Renal cortex interstitium (tissue), 15 donors: ENCODE measurements at places on chromosomes 3 and 15. TPM values are rescaled to one million over a fixed set of nuclear protein-coding genes. Genes with fewer than 3 reads are reported as not detected.

DNA sequence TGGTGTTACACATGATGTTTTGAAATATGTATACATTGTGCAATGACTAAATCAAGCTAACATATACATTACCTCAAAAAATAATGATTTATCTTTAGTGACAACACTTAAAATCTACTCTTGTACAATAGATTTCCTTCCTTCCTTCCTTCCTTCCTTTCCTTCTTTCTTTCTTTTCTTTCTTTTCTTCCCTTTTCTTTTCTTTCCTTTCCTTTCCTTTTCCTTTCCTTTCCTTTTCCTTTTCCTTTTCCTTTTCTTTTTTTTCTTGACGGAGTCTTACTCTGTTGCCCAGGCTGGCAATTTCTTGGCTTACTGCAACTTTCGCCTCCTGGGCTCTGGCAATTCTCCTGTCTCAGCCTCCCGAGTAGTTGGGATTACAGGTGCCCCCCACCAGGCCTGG is 170.5 kb downstream of the NLGN1 start:
- DNase-seq: no peak

- DNase-seq: no peak
Observed at GRCh38 chr3:72044231-72044855, 259.4 kb upstream of the PROK2 start.

DNA sequence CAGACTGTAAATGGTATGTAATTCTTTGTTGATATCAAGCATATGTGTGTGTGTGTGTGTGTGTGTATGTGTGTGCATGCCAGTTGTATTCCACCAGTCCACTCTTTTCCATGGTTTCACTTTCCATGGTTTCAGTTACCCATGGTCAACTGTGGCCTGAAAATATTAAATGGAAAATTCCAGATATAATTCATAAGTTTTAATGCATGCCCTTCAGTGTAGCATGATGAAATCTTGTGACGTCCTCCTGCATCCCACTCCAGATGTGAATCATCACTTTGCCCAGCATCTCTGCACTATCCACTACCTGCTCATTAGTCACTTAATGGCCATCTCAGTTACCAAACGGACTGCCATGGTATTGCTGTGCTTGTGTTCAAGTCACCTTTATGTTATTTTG is 215.9 kb downstream of the GBE1 start:
- no peak for DNase-seq

DNA sequence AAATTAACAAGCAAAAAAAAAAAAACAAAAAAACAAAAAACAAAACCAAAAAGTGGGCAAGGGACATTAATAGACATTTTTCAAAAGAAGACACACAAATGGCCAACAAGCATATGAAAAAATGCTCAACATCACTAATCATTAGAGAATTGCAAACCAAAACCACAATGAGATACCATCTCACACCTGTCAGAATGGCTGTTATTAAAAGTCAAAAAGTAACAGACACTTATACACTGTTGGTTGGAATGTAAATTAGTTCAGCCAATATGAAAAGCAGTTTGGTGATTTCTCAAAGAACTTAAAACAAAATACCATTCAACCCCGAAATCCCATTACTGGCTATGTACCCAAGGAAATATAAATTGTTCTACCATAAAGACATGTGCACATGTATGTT is 222.4 kb upstream of the CD96 start:
- no peak for DNase-seq

GRCh38 chr15:90489944-90490343 is 39.8 kb upstream of the CRTC3 start:
- DNase-seq: no peak

DNA sequence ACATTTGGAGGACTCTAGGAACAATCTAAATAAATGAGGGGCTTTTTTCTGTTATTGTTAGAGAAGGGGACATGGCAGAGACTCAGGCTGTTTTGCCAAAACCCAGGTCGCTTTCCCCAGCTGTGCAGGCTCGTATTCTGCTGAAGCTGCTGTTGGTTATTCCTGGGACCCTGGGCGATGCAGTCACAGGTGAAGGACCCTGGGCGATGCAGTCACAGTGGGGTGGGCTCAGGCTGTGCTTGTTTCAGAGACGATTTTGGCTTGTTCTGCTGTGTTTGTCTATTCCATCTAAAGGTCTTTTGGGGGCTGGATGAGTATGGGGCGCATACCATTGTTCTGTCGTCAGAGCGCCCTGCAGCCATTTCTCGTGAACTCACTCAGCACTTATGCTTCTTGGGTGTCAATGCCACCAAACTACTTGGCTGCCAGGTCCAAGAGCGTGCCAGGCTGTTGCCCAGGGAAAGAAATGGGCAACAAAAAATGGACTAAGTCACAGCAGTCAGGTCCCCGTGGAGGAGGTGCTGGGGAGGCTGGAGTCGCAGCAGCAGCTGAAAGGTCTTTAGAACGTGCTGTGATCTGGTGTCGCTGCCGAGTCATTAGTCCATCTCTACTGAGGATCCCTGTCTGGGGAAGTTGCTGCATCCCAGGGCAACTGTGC is 151.4 kb downstream of the CHDH start:
- DNase-seq: no peak

DNA sequence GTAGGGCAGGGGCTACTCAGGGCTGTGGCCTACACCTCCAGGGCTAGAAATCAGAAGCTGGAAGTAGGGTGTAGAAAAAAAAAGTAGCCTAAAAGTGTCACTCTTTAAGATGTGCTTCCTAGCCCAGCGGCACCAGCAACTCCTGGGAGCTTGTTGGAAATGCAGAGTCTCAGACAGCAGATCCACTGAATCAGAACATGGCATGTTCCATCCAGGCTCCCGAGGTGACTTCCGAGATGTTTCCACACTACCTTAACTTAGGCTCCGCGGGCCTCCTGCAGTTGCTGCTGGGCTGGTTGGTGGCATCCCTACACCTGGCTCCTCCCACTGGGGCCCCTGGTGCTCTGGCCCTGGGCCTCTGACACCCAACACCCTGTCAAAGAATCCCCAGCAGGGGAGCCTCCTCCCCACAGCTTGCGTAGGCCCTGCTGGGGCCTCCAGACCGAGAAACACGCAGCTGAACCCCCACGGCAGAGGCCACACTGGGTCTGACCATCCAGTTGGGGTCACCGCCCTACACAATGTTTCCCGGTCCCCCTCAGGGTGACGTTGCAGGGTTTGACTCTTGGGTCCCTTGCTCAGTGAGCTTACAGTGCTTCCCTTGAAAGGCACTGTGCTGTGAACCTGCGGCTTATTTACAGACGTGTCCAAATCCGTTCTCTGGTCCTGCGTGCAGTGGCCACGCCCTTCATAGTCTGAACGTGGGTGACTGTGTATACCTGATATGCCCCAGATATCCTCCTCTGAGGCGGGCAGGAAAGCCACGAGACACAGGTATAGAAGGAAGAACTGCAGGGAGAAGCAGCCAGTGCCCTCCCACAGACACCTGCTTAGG is 46.5 kb downstream of the FAM174B start:
- no peak for DNase-seq

GRCh38 chr3:124172283-124172682 is 180.4 kb upstream of the ROPN1 start:
- no peak for DNase-seq

DNA sequence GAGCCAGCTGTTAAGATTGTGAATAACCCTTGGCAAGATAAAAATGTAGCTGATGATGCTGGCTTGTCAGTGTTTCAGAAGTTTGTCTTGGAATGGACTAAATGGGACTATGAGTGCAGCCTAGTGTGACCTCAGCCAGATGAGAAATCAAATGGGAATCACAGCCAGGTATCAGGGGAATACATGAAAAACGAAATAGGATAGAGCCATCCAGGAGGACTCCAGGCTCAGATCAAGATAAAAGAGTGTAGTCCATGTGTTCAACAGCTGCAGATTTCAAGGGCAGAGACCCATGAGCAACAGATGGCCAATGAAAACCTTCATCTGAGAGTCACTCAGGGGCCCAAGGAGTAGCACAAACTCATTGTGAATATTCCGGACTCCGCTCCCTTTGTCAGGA is 1080.9 kb upstream of the CADM2 start:
- DNase-seq: no peak

DNA sequence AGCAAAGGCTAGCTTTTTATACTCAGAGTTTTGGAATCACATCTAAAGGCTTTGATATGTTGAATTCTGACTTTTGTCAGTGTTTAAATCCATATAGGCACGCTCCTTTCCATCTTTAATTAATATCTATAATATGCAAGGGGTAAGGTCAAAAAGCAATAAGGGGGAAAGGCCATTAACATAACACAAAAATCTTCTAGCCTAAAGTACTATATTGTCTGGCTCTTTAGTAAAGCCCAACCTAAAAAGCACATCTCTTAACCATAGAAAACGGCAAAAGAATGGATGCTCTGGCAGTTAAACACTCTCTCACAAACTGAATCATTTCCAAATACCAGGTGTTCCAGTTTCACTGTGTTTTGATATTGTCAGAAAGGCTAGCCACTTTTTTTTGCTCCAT is 76.4 kb downstream of the EFL1 start:
- no peak for DNase-seq

- no peak for DNase-seq
Observed at GRCh38 chr15:75030023-75030413, 6.6 kb downstream of the PPCDC start.

- DNase-seq: no peak
Observed at GRCh38 chr15:99283717-99284116, 32.4 kb downstream of the LRRC28 start.

DNA sequence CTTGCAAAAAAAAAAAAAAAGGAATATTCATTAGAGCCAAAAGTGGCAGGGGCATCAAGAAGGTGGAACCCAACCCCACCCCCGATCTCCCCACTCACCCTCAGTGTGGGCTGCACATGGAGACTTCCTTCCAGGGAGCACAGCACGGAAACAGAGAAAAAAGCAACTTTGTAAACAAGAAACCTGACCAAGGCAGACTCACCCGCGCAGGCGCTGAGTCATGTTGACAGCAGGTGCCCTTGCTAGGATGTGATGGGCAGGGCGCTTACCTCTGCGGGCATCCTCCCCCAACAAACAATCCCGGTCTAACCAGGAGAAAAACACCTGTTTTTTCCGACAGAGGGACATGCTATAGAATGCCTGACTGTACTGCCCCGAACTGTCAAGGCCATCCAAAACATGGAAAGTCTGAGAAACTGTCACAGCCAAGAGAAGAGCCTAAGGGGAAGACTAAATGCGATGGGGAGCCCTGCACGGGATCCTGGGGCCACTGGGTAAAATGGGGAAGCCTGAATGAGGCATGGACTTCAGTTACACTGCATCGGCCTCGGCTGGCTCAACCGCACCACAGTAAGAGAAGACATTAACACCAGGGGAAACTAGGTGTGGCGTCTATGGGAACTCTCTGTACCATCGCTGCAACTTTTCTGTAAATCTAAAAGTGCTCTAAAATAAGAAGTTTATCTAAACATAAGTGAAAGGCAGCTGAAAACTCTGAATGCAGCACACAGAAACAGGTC is 66.7 kb upstream of the GATA2 start:
- no peak for DNase-seq

DNA sequence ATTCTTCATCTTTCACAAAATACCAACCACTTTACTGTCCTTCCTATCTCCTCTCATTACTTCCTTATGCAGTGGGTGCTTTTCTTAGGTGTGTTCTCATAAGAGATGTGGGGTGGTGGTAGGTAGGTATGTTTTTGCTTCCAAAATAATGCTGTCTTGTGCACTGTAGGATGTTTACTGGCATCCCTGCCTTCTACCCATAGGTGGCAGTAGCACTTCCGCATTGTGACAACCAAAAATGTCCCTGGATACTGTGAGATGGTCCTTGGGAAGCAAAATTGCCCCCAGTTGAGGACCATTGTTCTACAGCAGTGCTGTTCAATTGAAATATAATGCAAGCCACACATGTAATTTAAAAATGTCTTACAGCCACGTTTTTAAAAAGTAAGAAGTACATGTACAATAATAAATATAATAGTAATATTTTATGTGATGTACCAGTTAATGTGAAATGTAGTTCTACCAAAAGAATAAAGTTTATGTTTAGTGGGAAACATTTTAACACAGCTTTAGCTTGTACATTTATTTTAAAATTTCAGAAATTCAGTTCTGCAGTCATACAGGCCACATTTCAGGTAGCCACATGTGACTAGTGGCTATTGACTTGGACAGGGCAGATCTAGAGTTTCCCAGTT is 75.2 kb downstream of the NEO1 start:
- DNase-seq: no peak

GRCh38 chr3:169907476-169907875 is 3.9 kb upstream of the SAMD7 start:
- no peak for DNase-seq

GRCh38 chr15:87610366-87610765 is 646.2 kb downstream of the NTRK3 start:
- no peak for DNase-seq

DNA sequence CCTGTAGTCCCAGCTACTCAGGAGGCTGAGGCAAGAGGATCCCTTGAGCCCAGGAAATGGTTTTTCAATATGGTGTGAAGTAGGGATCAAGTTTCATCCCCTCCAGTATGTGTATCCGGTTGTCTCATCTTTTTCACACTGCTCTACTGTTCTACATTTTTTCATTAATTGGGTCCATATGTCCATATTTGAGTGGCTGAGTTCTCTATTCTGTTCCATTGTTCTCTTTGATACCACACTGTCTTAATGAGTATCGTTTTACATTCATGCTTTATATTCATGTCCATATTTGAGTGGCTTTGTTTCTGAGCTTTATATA is 81.6 kb upstream of the LRRFIP2 start:
- no peak for DNase-seq

GRCh38 chr15:25175789-25176615 is 221.2 kb downstream of the SNRPN start:
- DNase-seq: no peak

DNA sequence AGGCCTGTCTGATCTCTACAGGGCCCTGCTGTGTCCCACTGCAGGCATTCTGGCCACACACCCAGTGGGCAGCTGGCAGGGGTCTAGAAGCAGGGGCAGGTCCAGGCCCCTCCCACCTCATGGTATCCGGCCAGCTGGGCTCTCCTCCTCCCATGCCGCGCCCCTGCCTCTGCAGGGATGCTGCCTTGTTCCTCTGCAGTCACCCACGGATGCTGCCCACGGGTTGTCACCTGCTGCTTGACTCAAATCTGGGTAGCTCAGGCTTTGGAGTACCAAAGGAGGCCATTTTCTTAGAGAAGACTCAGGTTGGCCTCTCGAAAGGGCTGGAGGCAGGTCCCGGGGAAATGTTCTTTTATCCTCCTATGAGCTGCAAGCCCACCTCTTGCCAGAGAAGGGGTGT is 25.0 kb downstream of the EFCAB12 start:
- no peak for DNase-seq

- DNase-seq: no peak
Observed at GRCh38 chr3:113261626-113262303, 50.4 kb downstream of the BOC start.

LIPH gene
- 2.0 TPM for polyA plus RNA-seq

WNT7A gene
- 0.07 TPM for polyA plus RNA-seq

WDR93 gene
- 4.1 TPM for polyA plus RNA-seq

CCDC13 gene
- 1.8 TPM for polyA plus RNA-seq

PDCD7 gene
- polyA plus RNA-seq: 28.5 TPM

NAA50 gene
- 132 TPM for polyA plus RNA-seq

MUSTN1 gene
- polyA plus RNA-seq: 1.8 TPM

TTBK2 gene
- 10.8 TPM for polyA plus RNA-seq

CLPX gene
- polyA plus RNA-seq: 73.0 TPM

ZNF80 gene
- 0.11 TPM for polyA plus RNA-seq

FOXB1 gene
- 0.19 TPM for polyA plus RNA-seq

THSD4 gene
- polyA plus RNA-seq: 30.2 TPM

OR5K1 gene
- polyA plus RNA-seq: not detected

GOLGA6L9 gene
- 23.3 TPM for polyA plus RNA-seq
